ENCODE measurements at places on chromosomes 12 and 14.

DNA sequence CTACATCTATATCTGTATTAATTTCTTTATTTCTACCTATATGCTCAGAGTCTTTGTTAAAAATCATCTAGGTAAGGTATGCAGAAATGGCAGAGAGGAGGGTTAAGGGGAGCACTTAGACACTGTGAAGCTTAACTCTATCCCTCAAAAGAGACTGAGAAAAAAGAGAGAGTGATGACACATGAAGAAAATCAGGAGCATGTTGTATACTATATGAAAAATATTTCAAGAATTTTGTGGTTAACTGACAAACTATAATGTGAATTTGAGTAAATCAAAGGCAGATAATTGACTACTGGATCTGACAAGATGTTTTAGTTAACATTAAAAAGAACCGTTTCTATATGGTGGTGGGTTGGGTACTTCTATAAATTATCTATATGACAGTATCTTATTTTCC is 1814.2 kb upstream of the SEL1L start:
- DNase-seq = no peak

- peak; percentile 3 for DNase-seq
Measured at GRCh38 chr14:32203928-32204357, 874 bp upstream of the RNU6-8 start.

DNA sequence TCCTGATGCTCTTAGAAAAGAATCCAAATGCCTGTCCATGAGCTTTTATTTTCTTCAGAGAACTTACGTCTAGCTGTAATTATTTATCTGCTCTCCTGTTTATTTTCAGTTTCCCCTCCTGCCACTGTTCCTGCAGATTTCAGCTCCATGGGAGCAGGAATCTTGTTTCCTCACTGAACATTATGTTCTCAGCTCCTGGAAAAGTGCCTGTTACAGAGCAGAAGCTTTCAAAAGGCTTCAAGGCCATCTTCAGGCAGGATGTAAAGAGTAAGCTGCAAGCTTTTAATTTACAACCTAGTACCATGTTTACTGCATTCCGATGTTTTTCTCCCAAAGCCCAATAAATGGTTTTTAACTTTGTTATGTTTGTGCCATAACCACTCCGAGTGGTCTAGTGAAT is 98.4 kb upstream of the BTG1 start:
- DNase-seq = no peak

DNA sequence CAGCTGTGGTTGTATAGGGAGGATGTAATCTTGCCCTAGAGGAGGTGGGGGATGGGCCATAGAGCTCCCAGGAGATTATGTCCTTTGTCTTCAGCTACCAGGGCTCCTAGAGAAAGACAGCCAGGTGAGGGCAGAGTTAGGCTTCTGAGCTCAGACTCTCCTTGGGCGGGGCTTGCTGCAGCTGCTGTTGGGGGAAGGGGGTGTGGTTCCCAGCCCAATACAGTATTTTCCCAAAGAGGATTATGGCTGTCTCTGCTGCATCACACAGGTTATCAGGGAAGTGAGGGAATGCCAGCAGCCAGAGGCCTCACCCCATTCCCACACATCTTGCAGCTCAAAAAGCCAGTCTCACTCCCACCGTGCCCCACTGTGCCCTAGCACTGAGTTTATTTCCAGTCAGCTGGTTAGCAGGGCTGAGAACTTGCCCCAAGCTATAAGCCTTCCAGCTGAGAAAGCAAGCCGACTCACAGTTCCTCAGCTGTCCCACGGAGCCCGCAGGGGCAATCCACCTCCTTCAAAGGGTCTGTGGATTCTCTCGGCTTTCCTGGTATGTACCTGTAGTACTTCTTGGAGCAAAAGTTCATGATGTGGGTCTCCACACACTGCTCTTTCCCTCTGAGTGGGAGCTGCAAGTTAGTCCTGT is 217.3 kb upstream of the CPNE8 start:
- no peak for DNase-seq

DNA sequence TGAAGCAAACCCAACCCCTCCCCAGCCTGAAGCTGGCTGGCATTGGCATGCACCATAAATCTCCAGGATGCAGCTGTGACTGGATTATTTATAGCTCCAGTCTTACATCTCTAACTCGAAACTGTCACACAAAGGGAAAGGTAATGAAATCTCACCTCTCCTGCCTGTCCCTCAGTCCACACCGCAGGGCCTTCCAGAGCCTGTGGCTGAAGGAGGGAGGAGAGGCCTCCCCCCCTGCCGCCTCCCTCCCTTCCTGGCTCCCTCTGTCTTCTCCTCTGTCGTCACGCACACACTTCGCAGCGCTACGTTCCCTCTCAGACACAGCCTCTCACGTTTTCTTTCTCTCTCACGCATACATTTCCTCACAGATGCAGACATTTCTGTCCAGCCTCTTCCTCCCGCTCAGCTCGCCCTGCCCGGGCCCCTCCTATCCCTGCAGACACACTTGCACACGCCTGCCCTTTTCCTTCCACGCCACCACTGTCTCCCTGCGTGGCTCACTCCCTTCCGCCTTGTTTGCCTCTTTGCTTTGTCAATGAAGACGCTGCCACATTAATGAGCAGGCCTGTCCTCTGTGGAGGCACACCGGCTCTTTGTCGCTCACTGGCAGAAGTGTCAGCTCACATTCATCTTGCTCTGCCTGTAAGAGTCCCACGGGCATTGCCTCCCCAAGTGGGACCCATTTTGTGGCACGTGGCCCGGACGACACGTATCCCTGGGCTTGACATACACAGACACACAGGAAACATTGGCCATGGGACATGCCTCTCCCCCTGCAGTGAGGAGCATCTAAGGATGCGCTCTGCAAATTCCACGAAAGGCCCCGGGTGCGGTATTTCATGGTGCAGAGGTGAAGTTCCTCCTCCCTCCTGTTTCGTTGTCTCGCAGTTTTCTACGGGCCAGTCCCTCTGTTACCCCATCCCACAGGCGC is 27.9 kb downstream of the IRF2BPL start:
- no peak for DNase-seq

DNA sequence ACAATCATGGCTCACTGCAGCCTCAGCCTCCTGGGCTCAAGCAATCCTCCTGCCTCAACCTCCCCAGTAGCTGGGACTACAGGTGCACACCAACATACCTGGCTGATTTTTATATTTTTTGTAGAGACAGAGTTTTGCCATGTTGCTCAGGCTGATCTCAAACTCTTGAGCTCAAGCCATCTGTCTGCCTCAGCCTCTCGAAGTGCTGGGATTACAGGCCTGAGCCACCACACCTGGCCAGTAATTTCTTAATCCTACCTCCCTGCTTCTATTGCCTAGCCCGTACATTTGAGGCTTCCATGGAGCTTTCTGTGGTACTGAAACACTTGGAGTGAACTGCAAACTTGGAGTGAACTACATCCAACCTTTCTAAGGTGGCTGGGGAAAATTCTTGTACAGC is 20.7 kb downstream of the SLC35E3 start:
- DNase-seq = no peak

GRCh38 chr12:58314610-58315009 is 373.2 kb downstream of the ATP23 start:
- DNase-seq = no peak

DNA sequence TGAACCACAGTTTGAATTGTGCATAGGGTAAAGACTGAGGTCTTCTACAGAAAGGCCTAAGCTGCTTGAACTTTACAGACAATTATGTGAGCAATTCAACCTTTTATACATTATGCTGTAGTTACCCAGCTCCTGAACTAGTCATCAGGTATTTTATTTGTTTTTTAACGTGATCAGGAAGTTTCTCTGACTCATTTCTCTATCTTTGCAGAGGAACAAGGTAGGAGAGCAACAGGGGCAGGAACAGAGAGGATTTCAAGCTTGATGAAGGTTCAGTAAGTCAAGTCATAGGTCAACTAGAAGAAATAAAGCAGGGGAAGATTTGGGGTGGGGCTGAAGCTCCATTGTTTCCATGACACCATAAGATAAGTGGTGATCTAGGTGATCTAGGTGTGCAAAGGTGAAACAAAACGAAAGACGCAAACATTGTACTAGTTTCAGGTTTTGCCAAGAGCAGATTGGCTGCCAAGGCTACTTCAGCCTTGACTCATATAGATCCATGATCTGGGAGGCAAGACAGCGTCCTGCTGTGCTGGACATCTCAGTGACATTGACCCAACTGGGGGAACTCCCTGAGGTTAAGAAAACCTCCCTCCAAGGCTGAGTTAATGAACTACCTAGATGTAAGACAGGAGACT is 198.1 kb downstream of the DAD1 start:
- DNase-seq = no peak

DNA sequence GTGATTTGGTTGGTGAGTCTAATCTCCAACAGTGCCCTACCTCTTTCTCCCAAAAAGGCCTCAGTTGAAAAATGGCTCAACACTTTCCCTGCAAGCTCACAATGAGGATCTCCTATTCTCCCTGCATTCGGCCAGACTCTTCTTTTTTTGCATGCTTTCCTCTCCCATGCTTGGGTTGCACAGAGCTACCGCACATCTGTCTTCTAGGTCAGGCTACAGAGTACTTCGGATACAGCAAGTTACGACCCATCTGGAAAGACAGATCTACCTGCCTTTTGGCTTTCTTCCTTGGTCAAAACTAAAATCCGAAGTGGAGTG is 305 bp upstream of the SLC16A7 start:
- DNase-seq = no peak

GRCh38 chr14:35347323-35348043 is 55.3 kb downstream of the PSMA6 start:
- no peak for DNase-seq

DNA sequence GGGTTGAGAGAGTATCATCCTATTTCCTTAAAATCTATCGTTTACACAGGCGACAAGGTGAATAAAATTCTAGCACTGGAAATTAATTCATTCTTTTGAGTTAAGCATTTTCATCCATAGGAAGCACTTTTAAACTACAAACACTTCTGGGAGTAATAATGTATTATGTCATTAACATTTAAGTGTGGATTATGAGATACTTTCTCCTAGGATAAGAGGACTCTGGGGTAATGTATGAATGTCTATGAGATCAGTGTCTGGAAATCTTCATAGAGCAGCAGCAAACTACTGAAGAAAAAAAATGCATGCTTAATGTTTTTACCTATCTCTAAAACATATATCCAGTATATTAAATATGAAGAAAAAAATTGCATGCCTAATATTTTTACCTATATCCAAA is 86.9 kb downstream of the EPS8 start:
- no peak for DNase-seq

DNA sequence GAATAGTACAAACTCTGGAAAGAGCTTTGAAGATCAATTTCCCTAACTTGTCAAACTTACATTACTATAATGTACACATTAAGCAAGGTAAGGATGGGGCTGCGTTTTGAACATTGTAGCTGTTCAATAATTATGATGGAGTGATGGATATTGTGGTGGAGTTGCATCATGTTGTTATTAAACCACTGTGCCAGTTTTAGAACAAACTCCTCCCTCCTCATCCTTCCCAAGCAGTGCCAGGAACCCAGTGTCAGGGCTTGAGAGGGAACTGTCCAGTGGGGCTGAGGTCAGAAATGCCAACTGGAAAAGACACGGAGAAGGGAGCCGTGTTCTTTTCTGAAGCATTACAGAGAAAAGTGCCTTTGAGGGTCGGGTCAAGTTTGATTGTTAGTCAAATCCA is 31.9 kb upstream of the PAPOLA start:
- DNase-seq = no peak

- no peak for DNase-seq
Measured at GRCh38 chr12:56840922-56841321, 77.8 kb downstream of the HSD17B6 start.

- DNase-seq = no peak
Measured at GRCh38 chr14:41490323-41490722, 116.4 kb upstream of the LRFN5 start.

DNA sequence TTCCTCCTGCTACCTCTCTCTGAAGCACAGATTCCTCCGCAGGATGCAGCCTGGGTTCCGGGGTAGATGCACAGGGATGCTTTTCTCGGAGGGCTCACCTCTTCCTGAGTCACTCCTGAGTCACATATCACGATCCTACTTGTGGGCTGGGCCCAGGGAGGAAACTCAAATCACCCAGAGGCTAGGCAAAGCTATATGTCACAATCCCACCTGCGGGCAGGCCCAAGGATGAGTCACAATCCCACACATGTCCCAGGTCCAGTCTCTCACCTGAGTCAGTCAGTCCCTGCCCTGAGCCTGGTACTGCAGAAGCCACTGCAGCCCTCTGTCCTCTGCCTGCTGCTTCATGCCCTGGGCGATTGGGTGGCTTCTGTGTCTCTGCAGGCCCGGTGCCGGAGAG is 149.0 kb upstream of the GSC start:
- DNase-seq = no peak

- DNase-seq = peak; percentile 12
Measured at GRCh38 chr12:111359231-111359913, 9.5 kb downstream of the PHETA1 start.

DNA sequence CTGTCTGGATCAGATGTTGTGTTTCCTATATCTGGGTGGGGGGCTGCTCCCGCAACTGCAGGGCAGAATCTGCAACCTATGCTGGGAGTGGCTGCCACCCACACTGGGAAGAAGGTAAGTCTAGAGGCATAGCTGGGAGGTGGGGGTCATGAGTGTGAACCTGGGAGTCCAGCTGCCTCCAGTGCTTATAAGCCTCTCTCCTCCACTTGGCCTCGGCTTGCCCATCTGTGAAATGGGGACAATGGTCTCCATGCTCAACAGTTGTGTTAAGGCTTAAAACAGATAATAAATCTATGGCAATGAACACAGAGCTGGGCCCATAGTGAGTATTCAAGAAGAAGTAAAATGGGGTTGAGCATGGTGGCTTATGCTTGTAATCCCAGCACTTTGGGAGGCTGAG is 90.0 kb downstream of the RBM19 start:
- DNase-seq = no peak

GRCh38 chr12:19388131-19388549 is 51.2 kb upstream of the AEBP2 start:
- no peak for DNase-seq

GRCh38 chr12:76872415-76872814 is 6.4 kb downstream of the CSRP2 start:
- DNase-seq = no peak

DNA sequence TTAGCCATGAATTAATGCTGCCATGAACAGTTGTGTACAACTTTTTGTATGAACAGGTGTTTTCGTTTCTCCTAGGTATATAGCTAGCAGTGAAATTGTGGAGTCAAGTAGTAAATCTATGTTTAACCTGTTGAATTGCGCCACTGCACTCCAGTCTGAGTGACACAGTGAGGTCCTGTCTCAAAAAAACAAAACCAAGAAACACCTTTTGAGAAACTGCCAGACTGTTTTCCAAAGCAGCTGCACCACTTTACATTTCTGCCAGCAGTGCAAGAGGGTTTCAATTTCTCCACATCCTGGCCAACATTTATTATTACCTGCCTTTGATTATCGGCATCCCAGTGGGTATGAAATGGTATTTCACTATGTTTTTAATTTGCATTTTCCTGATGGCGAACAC is 3.3 kb upstream of the PLEKHG3 start:
- no peak for DNase-seq

Measured in activated CD4-positive, alpha-beta T cell treated with anti-CD3 and anti-CD28 coated beads, Interleukin-2, amount 50 U/mL, for 4 hours (primary cell).